ENCODE measurements at places on chromosomes 1 and 21.

GRCh38 chr1:234730770-234731568, 121.0 kb upstream of the IRF2BP2 start:
- no peak for DNase-seq

DNA sequence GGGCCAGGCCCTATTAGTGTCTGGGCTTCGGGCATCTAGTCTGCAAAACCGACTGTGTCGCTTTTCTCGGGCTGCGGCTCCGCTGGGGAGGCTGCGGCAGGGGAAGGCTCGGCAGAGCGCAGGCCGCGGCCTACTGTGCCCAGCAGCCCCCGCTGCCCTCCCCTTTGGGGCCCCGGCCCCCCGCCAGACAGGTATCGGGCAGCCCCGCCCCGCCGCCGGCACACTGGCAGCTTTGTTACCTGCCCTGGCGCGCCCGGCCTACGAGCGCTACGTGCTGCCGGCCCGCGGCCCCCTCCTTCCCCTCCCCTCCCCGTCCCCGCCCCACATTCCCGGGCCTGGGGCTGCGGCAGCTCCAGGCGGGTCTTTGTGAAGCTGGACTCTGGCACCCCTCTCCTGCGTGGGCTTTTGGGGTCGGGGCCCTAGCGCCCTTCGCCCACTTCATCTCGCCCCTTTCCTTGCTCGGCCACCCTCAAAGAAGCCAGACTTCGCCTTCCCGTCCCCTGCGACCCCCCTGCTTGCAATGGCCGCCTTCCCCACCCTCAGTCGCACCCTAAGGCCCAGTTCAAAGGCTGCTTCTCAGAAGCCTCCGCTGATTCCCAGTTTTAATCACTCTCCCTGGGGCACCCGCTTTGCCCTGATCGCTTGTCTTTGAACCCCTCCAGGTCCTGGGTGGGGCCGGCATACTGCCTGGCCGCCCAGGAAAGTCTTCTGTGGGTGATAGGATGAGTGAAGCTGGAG, 48.9 kb upstream of the SLC2A1 start:
- DNase-seq, result no peak

DNA sequence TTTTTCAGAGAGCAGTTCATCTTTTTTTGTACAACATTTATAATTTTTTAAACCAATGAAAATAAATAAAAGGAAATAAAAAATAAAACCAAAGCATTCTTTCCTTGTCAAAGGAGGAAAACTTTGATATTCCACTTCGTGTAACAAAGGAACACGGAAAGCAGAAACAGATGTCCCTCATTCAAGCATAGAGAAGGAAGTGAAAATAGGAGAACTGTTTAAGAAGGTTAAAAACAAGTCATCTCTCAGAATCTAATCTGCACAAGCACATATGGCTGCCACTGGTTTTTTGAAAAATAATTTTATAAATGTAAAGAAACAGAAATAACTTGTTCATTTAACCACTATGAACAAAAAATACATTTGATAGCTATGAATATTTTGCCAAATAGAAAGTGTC, 35.9 kb upstream of the ZNF644 start:
- no peak for DNase-seq

DNA sequence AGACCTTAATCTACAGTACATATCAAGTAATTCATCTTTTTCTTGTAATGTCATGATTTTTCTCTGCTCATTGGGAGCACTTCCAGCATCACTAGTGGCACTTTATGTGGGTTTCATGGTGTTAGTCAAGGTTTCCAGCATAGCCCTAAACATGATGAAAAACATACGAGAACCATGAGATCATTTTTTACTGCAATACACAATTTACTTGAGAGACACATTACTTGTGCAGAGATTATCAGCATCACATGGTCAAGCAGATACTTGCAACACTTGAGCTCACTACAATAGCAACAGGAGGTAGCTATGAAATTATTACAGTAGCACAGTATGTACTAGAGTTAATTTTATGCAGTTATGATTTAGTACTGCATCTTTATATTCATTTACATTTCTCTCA, 36.4 kb downstream of the ITGB3BP start:
- DNase-seq, result no peak

DNA sequence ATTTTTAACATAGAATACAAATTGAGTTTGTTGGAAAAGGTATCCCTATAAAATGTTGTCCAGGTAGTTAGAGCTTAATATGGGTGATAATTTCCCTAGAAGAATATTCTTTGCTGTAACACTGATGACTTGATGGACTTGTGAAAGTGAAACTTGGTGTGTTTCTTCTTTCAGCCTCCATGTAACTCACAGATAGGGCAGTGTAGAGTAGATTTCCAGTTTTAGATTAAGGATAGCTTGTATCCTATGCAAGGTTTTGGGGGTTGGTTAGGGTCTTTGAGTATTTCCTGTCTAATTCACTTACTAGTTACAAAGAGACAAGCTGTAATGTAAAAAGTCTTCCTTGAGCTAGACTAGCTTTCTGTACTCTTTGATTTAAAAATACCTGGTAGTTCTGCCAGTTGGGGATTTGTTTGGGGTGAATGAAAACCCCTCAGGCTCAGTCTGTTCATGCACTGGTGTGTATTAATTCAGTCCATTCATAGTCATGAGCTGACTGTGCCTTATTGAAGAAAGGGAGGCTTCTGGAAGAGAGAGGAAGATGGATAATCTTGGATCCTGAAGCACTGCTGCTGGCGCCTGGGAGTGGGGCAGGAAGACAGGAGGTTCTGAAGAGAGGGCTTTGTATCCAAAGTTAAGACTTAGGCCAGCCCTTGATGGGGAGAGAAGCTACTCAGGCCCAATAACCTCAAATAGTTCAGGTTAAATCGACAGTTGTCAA, 83.6 kb downstream of the CAMTA1 start:
- DNase-seq, result no peak

- no peak for DNase-seq
Observed at GRCh38 chr1:185720633-185721272, 13.4 kb upstream of the HMCN1 start.

GRCh38 chr1:161678500-161678899, 15.6 kb downstream of the FCGR2B start:
- DNase-seq, result no peak

DNA sequence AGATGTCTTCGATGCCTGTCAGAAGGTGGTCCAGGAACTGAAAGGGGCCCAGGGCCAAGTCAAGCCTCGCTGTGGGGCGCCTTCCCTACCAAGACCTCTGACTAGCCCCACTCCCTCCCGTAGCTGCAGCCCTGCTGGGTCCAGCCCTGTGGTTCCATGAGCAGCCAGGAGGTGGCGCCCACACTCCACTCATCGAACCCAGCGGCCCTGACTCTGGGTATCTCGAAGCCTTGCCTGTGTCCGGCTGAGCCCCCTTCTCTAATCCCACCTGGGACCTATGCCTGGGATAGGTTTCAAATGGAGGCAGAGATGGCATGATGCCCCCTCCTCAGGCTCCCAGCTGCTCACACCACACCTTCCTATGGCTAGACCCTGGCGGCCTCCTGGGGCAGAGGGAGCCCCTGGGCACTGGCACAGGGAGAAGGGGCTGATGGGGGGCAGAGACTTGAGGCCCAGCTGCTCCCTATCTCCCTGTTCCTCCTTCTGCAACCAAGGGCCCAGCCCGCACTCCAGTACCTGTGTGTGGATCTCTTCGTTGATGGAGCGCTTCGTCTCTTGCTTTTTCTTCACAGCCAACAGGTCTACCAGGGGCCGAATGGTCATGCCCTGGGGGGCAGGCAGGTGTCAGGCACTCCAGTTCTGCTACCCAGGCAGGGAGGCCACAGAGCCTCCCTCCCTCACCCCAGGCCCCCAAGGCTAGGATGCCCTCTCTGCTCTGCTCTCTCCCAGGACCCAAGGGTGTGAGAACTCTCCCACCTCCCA, 52.0 kb downstream of the SLC9A1 start:
- peak; percentile 60 for DNase-seq

- DNase-seq, result no peak
Observed at GRCh38 chr1:205046870-205047269, 3.9 kb downstream of the CNTN2 start.

DNA sequence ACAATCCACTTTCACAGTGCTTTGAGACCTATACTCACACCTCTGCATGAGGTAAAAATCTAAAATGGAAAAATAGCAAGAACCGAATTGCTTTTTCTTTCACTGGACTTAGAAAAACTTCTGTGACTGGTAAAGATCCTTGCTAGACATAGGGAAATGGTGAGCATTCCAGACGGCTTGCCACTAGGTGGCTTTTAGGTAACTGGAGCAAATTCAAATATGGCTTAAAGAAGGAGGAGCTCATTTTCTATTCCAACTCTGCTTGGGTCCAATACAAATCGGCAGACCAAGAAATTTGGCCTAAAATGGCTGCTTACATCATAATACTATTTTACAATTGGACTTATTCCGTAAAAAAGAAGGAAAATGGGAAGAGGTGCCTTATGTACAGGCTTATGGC, 977.9 kb downstream of the ADGRL2 start:
- no peak for DNase-seq

GRCh38 chr21:38448671-38449385, 49.4 kb downstream of the ERG start:
- DNase-seq, result no peak

DNA sequence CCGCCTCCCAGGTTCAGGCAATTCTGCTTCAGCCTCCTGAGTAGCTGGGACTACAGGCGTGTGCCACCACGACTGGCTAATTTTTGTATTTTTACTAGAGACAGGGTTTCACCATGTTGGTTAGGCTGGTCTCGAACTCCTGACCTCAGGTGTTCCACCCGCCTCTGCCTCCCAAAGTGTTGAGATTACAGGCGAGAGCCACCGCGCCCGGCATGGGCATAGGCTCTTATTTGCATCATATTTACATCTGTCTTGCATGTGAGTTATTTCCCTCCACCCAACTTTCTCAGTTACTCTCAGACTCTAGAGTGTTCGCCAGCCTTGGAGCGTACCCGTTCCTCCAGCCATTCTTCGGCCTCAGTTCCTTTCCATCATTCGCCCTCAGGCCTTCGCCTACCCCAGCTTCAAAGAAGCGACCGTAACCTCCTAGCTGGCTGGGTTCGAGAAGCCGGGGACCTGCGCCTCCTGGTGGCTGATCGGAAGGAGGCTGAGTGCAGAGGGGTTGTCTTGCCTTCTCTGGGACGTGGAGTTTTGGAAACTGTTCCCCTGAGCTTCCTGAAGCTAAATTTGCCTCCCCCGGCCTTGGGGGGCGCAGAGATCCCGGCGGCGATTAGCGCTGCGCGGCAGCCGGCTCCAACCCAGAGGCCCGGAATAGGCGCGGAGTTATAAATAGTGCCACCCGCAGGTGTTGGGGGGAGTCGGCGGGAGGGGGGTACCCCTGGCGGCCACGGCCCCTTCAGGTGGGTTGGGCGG, 3.6 kb upstream of the ZBTB7B start:
- DNase-seq, result peak; percentile 52

DNA sequence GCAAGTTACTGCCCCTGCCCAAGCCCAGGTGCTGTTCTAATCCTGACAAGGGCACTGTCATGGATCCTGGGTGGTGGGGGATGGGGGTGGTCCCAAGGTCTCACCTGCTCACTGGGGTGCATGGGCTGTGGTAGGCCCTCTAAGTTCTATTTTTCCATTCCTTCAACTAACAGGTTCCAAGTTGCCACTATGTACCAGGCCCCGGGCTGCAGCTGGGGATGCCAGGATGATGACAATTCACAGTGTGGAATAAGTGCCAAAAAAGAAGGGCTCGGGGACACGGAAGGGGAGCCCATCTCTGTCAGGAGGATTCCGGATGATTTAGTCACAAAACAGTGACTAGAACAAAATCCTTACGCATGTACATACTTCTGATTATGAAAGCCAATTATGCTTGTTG, 76.0 kb downstream of the STUM start:
- DNase-seq, result no peak

DNA sequence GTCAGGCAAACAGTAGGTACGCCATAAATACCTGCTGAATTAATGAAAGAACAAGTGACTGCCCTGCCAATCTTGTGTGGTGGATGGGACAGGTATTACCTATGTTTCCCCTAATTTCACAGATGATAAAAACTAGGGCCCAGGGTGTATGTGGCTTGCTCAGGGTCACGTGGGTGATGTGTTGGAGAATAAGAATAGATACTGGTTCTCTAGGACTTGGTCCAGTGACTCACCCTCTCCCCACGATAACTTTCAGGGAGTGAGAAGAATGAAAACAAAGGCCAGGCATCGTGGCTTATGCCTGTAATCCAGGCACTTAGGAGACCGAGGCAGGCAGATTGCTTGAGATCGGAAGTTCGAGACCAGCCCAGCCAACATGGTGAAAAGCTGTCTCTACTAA, 26.7 kb downstream of the SLC26A9 start:
- no peak for DNase-seq

DNA sequence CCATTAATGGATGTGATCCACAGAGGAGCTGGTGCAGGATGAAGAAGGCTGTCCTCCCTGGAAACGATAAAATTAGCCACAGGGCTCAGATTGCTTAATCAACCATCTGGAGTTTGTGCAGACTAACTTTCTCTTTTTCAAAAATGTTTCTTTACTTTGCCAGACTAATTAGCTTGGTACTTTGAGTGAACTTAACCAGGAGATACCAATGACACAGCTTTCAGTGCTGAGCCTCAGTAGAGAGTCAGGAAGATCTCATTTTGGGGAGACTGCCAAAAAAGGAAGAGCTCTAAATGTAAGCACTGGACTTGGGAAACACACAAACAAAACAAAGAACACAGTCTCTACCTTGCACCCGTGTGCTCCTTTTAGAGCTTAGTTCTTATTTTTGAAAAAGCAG, 248.1 kb upstream of the DEPDC1 start:
- no peak for DNase-seq

- DNase-seq, result no peak
Observed at GRCh38 chr1:160309571-160309970, 24.6 kb upstream of the PEX19 start.

DNA sequence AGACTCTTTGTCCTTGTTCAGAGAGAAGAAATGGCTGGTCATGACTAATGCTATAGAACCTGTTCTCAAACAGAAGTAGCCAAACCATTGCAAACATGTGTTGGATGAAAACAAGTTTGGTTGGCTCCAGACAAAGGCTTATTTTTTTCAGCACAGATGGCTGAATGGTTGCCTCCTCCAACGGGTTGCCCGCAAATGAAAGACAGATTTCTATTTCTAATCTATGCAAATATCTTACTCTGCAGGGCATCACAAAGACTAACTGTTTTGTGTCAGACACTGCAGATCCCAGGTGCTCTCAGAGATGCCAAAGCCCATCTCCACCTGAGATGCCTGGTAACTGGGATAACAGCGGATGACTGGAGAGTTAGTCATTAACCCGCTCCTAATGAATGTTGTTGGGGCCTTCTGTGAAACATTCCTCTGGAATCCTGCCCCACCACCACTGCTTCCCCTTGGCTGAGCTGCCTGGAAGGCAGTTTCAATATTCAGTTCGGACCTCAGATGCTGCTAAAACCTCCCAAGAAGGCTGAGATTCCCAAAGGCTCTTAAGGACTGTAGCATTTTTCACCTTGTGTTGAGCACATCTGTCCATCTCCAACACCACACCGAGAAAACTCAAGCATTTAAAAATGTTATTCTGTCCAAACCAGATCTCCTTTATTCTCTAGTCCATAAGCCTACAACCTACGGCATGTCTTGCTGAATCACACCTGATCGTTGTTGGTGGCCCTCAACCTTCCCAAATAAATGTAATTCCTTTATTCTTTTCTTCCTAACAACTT, 104.4 kb downstream of the PTPN14 start:
- no peak for DNase-seq

DNA sequence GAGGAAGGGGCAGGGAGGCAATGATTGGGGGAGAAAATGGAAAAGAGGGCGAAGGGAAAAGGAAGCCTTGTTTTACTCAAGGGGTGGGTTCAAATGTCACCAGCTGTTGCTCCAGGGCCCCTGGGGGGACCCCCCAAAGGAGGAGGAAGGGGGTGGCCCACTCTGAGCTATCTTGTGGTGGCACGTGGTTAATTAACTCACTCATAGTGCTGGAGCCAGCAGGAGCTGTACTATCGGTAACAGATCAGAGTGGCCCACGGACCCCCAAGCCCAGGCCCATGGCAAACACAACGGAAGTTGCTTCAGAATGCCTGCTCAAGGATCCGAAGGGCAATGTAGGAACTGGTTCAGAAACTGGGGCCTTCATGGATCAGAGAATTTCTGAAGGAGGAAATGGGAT, 7.2 kb downstream of the TFF2 start:
- no peak for DNase-seq
